Hippocampal formation (tissue), 2 donors: ENCODE measurements at places on chromosomes 7 and 10.

DNA sequence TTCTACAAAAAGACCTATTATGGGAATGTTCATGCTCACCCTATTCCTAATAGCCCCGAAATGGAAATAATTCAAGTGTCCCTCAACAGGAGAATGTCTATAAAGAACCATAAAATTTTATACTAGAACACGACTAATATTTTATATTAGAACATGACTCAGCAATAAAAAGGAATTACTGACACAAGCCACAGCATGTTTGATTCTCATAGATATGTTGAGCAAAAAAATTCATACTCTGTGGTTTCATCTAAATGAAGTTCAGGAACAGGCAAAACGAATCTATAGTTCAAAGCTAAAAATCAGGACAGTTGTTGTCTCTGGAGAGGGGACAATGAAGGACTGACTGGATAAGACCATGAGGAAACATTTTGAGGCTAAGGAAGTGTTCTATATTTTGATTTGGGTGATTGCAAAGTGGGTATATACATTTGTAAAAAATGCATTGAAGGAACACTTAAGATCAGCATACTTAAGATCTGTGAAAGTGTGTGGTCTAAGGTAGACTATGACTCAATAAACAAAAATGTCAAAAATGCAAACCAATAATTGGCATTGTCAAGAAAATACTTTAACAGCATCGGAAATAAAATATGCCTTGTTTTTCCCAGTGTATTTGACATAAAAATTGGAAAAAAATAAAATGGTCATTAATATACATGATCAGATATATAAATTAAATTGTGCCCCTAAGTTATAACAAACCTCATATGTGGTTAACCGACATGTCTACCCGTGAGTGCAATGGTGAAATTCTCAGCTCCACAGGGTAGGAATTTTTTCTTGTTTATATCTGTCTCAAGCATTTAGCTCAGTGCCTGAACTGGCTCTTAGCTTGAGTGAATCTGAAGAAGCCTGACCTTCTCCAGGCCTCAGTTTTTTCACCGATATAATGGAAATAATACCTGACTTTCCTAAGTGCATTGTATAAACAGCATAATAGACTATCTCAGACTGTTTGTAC, 124.9 kb upstream of the CTTNBP2 start:
- no peak for DNase-seq

DNA sequence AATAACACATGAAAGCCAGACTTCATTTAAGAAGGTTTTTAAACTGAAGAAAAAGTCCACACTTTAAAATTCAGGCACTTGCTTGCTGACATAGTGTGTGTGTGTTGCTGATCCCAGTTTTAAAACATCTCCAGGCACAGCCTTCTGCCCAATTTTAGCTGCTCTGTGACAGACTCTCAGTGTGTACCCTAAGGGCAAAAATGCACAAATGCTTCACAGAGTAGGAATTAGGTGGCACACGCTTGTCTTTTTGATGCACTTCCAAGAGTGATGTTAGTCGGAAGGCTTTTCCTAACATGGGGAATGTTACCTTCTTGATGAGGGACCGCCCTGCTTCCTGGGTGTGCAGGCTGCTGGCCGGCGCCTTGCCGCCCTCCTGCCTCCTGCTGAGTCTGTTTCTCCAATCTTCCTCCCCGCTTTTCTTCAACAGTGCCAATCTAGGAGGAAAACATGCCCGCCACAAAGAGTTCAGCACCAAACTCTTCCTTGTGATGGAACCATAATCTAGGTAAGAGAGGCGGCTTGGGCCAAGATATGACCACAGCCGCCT, 122.3 kb downstream of the SVIL start:
- DNase-seq = no peak

GRCh38 chr7:93142127-93142526, 6.1 kb downstream of the SAMD9L start:
- no peak for DNase-seq

- no peak for DNase-seq
Observed at GRCh38 chr7:38744746-38745145, 113.6 kb upstream of the AMPH start.
